ENCODE measurements at places on chromosomes 3 and 15.

DNA sequence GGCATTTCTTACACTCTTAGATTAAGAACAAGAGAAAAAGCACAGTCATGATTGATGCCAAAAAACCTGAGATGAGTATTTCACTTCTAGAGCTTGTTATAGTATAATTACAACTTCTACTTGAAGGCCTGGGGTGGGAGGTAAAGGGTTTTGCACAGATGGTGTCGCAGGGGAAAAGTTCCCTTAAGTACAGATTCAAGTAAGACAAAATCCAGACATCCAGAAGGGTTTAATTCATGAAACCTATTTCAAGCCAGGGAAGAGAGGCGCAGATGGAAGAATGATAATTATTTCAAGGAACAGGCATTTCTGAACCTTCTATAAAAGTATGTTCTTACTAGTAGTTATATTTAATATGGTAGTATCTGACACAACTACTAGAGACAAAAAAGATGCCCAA is 70.6 kb downstream of the TM4SF4 start:
- no peak for DNase-seq

GRCh38 chr3:148366743-148367410 is 330.8 kb upstream of the AGTR1 start:
- no peak for DNase-seq

- no peak for DNase-seq
Observed at GRCh38 chr3:122217901-122218300, 34.4 kb downstream of the CASR start.

DNA sequence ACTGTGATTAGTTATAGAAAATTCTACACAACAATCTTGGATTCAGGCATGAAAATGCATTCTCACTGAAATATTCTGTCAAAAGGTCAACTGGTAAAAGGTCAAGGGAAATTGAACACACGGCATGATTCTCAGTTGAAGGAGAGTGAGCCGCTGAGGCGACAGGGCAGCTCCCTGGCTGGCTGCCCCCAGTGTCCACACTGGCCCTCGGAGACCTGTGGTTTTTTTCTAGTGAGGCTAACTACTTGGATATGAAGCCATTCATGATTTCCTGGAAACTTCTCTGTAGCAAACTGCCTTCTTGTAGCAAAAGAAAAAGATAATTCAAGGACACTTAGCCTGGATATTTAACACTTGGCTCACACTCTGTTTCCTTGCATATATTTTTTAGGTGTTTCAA is 37.2 kb downstream of the AADACL2 start:
- DNase-seq = no peak

DNA sequence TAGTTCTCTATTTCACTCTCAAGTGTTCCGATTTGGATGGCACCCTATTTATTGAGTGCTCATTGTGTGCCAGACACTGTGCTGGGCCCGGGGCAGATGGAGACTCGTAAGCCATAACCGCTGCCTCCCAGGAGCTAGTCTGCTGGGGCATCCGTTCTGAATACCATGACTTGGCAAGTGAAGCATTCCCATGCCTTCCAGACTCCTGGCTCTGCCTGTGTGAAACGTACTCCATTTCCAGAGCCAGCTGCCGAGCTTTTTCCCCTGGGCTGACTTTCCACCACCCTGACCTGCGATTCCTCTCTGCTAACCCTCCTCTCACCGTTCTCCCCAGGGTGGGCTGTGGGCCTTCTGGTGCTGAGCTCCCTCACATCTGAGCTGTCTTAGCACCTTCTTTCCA is 303.1 kb upstream of the CTDSPL start:
- no peak for DNase-seq

DNA sequence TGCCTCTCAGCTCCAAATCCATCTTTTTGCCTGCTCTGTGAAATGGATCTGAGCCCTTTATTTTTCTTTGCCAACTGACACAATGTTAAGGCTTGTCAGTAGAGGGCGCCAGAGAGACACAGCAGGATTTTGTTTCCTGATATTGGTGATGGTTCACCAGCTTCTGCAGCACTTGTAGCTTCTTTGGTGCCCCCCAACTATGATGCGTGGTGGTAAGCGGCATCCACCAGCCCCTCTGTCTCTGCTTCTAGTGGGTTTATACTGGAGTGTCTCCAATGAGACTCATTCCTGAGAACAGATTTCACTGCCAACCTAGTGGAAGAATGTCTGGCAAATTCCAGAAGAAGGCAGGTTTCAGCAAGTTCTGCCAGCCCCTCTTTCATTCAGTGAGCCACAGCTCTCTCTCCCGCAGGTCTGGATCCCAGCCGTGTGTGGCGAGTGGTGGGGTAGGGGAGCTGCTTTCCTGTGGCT is 471.9 kb upstream of the FRG2C start:
- peak; percentile 23 for DNase-seq

GRCh38 chr3:18044971-18045880 is 302.8 kb upstream of the TBC1D5 start:
- DNase-seq = no peak

DNA sequence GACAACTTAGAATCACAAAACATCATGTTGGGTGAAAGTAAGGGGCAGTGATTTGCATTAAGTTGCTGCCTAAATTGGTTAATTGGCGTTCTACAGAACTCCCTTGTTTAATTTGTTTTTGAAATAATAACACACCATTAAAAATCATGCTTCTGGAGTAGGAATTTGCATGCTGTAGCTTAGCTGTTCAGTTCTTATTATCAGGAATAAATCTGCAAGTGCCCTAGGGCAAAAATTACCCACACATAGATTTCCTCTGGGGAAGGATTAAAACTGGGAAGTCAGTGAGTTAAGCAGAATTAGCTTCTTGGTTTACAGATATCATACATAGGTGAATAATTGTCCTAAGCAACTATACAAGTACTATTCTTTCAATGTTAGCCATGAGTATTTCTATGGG is 381.6 kb upstream of the NAALADL2 start:
- DNase-seq = no peak

DNA sequence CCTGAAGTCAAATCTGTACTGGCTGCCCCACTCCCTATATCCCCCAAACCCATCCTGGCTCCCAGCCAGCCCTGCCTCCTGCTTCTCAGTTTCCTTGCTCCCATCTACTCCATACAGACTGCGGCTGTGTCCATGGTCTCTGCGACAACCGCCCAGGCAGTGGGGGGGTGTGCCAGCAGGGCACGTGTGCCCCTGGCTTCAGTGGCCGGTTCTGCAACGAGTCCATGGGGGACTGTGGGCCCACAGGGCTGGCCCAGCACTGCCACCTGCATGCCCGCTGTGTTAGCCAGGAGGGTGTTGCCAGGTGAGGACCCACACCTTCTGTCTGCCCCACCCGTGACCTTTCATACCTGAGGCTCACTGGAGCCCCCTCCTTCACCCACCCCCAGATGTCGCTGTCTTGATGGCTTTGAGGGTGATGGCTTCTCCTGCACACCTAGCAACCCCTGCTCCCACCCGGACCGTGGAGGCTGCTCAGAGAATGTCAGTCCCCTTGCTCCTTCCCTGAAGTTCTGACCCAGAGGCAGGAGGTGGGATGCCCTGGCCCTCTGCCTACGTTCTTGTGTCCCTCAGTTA is 14.7 kb downstream of the STAB1 start:
- no peak for DNase-seq

DNA sequence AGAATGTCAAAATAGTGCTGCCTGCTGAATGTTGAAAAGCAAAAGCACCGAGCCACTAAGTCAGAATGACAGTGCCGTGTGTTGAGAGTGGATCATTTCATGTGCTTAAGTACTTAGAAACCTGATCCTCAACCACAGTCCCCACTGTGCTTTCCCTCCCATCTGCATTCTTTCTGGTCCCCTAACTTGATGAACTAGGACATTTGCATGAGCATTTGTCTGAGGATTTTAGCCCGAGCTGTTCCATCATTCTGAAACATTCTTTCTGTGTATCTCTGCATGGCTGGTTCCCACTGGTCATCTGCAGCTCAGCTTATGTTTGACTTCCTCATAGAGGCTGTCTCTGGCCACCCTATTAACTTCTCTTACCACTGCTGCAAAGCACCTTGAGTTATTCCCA is 42.0 kb downstream of the SST start:
- no peak for DNase-seq

DNA sequence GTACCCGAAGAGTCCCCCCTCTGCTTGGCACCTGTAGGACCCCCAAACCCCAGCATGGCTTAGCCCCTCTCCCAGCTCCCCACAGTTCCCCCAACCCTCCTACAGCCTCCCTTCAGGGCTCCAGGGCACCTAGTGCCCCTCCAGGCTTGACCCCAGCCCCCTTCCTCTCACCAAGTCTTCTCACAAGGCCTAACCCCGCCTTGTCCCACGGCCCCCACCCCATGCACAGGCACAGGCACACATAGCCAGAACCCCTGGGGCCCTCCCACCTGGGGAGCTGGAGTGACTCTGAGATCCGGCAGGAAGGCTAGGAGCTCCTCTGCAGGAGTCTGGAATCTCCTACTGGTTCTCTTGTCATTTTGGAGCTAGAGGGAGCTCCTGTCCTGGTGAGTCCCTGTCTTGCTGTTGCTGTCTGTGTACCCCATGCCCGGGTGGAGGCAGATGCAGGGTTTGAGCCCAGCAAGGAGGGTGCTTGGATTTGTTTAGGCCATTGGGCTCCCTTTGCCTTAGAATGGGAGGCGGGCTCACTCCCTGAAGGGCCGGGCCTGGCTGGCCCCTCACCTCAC is 39.6 kb downstream of the KLF13 start:
- no peak for DNase-seq

DNA sequence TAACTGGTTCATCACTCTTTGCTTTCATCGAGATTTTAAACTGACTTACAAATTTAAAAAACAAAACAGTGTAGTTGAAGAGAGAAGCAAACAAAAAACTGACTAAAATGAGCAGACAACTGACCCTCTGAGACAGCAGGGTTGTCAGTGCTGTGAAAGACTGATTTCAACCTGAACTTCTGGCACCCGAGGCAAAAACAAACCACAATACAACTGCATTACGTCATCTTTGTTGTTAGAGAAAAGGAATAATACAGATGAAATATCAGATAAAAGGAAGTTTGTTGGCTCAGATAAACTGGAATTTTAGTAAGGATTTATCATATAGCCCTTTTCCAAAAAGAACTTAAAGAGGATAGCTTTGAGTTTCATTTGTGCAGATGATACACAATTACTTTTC is 51.1 kb downstream of the PARP15 start:
- no peak for DNase-seq

- no peak for DNase-seq
Observed at GRCh38 chr3:172559020-172559419, 35.8 kb upstream of the TNFSF10 start.

DNA sequence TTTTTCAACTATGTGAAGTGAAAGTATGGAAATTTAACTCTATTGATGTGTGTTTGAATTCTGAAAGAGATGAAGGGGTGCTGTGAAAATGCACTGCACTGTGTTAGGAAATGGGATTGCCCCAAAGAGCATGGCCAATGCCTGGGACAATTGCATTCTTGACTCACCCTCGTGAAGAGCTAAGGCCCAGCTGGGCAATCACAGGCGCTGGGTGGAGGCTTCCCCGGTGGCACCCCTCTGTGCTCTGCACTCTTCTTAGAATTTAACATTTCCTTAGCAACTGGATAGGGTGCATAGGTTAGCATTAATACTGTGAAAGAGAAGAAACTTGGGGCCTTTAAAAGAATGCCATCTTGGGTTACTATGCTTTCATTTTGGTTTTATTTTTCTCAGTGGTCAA is 179.9 kb upstream of the GOLIM4 start:
- DNase-seq = no peak

- no peak for DNase-seq
Observed at GRCh38 chr3:38047896-38048295, 8.9 kb downstream of the DLEC1 start.

DNA sequence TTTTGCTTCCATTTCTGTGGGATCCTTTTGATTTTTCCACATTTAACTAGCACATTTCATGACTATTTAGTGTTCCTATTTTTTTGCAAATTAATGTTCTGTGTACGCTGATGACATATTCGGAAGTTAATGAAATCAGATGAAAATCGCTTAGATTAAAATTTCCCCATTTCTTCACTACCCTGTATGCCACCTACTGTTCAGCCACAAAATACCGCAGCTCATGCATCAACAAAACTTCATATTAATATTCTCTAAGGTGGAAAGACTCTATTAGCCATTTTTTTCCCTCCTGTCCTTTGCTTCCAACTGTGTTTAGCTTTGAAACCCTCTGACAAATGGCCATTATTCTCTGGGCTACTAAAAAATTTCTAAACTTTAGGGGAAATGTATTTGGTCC is 300.6 kb downstream of the MECOM start:
- no peak for DNase-seq

- DNase-seq = no peak
Observed at GRCh38 chr3:193708270-193708669, 115.3 kb downstream of the OPA1 start.

DNA sequence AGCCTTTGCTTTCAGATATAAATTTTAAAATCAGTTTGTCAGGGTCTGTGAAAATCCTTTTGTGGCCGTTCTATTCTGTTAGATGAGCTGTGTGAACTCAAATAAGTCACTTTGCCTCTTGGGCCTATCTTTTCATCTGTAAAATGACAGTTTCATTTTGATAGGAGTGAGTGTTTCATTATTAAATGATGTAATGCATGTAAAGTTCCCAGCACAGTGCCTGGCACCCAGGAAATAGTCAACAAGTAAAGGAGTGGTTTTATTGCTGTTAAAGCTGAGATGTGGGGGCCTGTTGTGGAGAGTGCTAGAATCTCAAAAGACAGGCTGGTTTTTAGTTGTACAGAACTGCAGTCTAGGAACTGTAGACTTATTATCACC is 394.5 kb upstream of the CFAP20DC start:
- no peak for DNase-seq

DNA sequence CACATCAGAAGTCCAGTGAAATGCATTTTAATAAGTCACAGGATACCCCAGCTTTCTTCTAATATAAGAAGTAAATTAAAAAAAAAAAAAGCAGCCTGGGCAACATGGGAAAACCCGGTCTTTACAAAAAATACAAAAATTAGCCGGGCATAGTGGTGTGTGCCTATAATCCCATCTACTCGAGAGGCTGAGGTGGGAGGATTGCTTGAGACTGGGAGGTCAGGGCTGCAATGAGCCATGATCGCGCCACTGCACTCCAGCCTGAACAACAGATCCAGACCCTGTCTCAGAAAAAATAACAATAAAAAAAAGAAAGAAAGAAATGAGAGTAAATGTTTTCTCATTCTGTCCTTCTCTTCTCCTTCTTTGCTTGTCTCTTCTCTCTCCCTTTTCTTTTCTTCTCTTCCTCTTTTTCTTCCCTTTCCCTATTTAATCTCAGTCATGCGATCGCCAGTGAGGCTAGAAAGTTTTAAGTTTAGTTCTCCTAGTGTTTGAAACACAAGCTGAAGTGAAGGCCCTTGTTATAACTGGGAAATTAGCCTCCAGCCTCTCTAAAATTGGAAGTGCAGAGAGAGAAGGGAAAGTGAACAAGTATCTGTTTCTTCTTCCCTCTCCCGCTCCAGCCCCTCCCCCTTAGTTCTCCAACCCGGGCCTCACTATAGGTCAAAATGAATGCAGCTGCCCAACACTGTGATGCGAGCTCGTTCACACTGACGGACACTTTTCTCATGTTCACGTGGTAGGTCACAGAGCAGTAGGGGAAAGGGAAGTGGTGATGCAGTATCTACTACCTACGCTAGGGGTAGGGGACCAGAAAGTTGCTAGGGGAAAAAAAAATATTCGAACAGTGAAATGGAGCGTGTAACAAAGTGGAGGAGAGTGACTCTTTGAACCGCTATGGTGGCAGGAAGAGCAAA is 23.5 kb upstream of the TSC22D2 start:
- DNase-seq = peak; percentile 20

Measured in activated T-cell treated with anti-CD3 and anti-CD28 coated beads for 4 hours (primary cell).